Panc1 (cell line): ENCODE measurements at places on chromosomes 3 and 15.

DNA sequence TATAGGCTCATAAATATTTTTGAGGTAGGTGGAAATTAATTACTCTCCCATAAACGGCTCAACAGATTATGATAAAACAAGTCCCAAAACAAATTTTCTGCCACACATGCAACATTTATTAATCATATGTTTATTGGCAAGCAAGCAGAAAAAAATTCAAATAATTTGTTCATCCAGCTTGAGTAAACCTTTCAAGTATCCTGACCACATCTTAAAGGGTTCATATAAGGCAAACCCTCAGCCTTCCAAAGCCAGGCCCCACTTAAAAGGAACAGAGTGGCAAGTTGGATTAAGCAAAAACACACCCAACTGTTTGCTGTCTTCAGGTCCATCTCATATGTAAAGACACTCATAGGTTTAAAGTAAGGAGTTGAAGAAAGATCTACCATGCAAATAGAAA, 1042.3 kb downstream of the DIPK2A start:
- no peak for DNase-seq

GRCh38 chr3:154364849-154365248, 40.6 kb upstream of the DHX36 start:
- no peak for DNase-seq

- no peak for DNase-seq
Measured at GRCh38 chr3:23035927-23036640, 167.0 kb upstream of the UBE2E2 start.

- no peak for DNase-seq
Measured at GRCh38 chr3:42654331-42655201, 1.1 kb downstream of the ZBTB47 start.

DNA sequence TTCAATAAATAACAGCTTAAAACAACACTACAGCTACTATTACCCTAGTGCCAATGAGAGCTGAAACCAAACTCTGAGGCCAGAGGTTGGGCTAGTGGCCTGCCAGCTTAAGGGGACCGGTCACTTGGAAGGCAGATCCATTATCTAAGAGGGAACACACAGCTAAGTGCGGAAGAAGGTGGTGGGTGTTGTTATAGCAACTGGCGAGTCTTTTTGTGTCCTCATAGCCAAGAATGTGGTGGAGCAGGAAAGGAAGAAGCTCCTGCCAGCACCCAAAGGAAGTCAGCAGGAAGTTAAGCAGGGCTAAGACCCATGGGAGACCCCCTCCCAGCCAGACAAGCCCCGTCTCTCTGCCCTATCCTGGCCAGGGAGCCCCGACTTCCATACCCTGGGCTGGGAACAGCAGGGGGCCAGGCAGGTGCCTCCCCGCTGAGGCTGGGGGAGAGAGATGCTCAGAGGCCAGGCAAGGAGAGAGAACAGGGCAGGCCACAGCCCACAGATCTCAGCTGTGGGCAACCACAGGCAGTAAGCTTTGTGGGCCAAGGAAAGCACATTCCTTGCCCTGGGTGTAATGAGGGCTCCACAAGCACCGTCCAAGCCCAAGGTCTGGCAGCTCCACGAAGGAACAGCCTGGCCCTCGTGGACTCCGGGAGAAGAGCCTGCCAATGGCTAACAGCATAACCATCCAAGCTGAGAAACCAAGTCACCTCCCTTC, 34.0 kb upstream of the HRH1 start:
- no peak for DNase-seq
